ENCODE measurements at places on chromosomes 3 and 15.

DNA sequence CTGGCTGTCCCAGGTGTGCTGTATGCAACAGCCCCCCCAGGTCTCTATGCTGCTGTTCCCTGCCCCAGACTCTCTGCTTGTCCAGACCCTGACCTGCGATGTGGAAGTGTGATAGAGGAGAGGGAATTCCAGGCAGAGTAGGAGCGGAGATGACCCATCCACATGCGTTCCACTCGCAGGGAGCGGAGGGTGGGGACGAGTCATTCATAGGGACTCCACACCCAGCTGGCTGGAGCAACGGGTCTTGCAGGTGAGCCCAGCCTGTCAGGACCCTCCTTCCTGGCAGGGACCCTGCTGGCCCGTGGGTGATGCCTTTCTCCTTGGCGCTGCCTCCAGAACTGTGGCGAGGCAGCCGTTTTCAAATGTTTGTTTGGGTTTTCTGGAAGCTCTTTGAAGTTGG is 58.8 kb downstream of the CEMIP start:
- no peak for DNase-seq

- DNase-seq: no peak
Observed at GRCh38 chr3:38311941-38312340, 29.8 kb downstream of the SLC22A14 start.

DNA sequence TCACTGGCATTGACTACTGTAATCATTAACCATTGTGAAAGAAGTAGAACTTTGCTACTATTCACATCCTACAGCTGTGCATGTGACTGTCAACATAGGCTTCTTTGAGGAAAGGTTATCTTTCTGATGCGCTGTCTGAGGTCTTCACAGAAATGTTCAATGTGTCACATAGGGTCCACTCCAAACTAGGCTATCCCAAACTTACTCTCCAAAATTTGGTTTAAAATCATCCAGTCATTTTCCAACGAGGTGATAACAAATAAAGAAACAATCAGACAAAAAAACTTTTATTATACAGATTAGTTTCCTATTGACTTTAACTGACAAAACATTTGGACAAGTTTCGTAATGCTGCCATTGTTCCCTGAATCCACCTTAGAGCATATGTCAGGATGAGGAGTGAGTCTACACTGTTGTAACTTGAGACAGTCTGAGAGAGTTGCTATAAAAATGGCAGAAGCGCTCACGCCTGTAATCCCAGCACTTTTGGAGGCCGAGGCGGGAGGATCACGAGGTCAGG is 511.6 kb downstream of the PLOD2 start:
- DNase-seq: no peak

DNA sequence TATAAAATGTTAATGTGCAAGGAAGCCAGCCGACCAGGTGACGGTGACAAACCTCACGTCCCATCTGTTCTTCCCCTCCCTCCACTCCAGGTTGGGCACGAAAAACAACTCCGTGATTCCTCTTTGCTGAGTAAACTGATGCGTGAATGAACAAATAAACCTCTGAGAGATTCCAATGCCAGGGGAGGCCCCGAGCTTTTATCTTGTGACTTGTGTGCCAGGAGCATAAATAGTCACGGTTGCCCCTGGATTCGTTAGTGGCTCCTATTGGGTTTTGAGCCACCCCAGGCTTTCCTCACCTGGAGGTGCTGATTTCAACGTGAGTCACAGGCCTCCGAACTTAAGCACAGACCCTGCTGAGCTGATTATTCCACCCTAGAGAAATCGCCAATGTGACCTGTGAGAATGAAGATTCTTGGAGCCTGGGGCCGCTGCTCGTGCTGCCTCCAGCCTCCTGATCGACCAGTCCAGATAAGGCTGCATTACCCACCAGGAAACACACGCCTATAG is 119.2 kb downstream of the SHQ1 start:
- DNase-seq: no peak

- DNase-seq: no peak
Observed at GRCh38 chr15:85621094-85621493, 173.6 kb downstream of the KLHL25 start.

DNA sequence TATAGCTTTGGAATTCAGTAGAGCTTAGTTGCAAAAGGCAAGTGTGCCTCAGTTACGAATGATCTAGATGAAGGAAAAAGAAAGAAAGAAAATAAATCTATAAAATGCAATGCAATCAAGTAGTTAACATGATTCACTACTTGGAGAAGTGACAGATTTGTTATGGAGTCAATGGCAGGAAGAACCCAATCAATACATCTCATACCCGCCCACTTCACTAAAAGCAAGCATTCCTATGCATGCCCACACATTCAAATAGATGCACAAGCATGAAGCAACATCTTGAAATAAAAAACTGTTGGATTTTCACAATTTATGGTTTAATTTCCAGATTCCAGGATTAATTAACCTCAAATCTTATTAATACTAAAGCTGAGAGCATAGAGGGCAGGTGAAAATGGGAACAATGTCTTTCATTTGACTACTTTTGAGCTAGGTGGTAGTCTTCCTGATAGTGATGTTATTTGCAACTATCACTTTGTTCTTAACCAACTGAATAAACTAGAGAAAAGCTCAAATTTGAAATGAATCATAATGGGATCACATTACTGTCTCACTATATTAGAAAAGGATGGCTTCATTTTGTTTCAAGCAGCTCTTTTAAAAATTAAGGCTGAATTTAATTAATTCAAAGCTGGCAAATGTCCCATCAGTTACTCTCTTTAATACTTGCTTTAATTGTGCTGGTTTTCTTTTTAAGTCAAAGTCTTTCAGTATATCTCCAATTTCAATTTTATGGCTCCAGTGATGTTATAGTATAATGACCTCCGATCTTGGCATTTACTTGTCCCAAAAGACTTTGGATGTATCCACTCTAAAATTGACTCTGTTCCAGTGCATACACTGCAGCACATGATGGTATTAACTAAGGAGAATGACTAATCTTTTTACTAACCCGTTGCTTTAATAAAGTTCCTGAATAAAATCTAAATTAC is 46.7 kb upstream of the CCDC50 start:
- DNase-seq: no peak

DNA sequence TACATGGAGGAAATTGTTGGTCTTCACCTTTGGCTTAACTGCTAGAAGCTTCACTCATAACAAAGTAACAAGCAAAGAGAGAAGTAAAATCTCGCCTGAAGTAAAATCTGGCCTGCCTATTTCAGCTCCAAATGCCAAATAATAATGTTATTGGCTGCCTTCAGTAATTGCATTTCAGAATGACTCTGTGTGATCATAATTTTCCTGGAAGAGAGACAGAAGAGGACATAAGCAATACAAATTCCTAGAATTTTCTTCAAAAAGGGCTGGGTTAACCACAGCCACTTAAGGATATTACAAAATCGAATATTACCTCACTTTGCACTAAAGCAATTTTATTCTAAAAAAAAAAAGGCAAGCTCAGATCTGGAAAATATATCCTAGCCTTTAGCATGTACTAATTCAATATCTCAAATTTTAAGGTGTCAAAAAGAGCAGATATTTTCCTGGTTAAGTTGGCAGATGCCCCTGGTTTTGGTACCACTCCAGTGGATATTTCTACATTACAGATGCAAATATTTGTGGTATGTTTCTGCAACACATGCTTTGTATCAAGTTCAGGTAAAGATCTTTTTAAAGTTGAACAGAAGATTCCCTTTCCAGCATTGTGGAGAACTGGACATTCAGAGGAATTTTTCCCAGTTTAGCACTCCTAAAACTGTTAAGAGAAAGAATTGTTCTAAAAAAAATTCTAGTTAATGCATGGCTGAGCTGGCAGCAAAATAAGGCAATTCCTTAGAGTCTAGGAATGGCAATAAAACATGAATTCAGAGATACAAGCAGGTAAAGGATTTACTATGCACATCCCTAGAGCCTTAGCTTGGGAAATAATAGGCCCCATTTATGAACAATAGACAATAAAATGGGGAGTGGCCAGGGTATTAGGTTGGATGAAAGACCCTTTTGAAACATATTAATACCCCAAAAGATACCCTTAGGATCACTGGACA is 116.7 kb downstream of the STAC start:
- DNase-seq: no peak

GRCh38 chr3:177977381-177978158 is 558.7 kb upstream of the KCNMB2 start:
- DNase-seq: no peak

DNA sequence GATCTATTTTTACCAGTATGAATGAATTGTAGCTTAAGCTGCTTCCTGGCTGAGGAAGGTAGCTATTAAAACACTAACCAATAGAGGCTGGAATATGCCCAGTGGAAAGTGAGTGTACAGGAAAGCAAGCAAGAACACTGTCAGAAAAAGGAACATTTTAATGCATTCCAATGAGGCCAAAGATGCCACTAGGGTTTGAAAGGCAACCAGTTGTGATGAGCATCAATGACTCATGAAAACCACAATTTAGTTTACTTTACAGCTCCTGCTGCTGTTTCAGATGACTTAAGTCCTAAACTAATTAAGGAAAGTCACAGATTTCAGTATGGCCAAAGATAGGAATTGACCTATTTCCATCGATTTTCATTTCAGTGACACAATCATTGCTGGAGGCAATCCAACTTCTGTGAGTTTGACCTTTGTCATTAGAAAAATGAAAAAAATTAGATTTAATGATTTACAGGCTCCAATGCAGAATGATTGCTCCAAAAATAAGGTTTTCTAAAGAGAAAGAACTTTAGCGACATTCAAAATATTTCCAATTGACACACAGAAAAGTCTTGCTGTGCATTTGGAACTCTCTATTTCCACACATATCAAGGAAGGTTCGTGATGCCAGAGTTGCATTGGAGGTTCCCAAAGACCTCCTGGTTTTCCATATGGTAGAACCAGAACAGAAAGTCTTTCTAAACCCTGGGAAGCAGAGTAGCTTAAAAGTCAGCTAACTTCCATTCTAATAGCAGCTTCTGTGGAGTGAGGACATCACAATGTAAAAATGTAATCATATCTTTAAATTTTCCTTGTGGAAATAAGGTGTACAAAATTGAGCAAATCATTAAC is 103.0 kb downstream of the SUCNR1 start:
- DNase-seq: no peak

DNA sequence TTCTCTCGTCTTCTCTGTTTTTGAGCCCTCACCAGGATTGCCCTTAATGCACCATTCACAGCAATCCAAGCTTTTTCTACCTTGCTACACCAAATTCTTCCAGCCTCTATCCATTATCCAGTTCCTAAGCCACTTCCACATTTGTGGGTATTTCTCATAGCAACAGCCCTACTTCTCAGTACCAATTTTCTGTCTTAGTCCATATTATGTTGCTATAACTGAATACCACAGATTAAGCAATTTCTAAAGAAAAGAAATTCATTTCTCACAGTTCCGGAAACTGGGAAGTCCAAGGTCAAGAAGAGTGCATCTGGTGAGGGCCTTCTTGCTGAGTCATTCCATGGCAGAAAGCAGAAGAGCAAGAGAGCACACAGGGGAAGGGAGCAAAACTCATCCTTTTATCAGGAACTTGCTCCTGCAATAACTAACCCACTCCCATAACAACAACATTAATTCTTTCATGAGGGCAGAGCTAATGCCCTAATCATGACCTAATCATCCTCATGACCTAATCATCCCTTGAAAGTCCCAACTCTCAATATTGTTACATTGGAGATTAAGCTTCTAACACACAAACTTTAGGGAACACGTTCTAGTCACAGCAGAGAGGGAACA is 9.7 kb upstream of the EIF1B start:
- no peak for DNase-seq

DNA sequence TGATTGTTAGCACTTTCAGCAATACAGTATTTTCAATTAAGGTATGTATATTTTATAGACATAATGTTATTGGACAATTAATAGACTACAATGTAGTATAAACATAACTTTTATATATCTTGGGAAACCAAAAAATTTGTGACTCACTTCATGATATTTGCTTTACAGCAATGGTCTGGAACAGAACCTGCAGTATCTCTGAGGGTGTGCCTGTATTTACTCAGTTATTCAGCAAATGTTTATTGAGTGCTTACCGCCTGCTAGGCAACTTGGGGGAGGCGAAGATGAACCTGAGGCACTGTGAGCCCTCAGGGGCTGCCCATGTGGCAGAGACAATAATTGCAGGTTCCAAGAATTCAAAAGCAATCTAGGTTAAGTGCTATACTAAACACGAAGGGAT is 144.8 kb downstream of the GABRB3 start:
- DNase-seq: no peak

GRCh38 chr15:59307165-59307537 is 65.5 kb downstream of the MYO1E start:
- DNase-seq: no peak

DNA sequence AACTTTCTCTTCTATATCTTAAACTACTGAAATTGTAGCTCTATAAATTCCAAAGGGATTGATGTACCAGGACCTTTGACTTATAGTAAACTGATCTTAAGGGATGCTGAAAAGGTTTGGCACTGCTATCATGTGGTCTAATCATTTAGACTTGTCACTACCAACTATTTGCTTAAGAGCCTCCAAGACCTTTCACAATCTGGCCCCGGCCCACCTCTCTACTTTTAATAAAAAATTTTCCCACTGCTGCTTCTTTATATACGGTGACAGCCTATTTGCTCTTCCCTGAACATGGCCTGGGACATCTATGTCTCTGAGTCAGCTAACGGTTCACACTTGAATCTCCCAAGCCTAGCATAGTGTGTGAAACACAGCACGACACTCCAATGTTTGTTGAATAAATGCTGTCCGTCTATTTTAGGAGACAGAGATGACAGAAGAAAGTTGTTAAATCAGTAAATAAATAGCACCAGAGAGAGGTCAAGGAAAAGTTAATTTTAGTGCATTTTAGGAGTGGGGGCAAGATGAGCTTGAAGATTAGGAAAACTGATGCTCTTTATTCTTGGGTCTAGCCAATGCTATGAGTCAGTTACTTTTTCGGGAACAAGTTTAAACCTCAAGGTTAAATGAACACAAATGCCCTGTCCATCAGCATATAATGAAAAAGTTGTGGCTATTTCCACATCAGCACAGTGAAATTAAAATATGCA is 212.9 kb downstream of the TIGIT start:
- DNase-seq: no peak

DNA sequence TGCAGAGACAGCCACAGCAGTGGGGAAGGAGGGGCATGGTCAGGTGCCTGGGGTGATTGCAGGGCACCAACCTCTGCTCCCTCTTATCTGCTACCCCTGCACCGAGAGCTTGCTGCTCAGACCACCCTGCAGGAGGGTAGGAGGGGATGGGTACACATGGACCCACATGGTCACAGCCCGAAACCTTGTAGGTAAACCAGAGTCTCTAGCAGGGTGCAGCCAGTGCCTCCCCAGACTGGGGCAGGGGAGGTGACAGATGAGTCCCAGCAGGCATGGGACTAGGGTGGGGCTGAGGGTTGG is 49.2 kb downstream of the FAH start:
- no peak for DNase-seq

- no peak for DNase-seq
Observed at GRCh38 chr3:190404715-190405114, 16.8 kb downstream of the CLDN16 start.

- DNase-seq: no peak
Observed at GRCh38 chr15:77406846-77407245, 13.1 kb downstream of the PEAK1 start.

GRCh38 chr3:193145248-193145647 is 95.8 kb upstream of the PLAAT1 start:
- no peak for DNase-seq
